ENCODE measurements at places on chromosomes 5 and 9.
A peak's percentile ranks its signal among the peaks of the same experiment; 100 is the strongest.

DNA sequence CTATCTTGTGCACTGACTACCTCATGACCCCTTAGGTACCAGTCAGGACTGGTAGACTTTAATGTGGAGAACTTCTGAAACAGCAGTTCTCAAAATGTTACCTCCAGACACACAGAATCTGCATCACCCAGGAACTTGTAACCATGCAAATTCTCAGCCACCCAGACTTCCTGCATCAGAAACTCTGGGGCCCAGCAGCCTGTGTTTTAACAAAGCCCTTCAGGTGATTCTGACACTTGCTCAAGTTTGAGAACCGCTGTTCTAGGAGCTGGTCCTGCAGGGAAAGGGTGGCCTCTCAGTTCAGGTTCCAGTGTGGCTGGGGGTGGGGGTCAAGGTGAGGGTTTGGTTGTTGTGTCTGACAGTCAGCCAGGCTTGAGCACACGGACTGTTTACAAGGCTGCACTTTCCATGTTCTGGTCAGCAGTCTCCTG lies 28.4 kb downstream of the ZFP62 start:
- DNase-seq = no peak

- no peak for DNase-seq
Observed at GRCh38 chr5:172407241-172407691, 47.1 kb downstream of the SH3PXD2B start.

- no peak for DNase-seq
Observed at GRCh38 chr5:81842795-81843398, 92.0 kb upstream of the SSBP2 start.

DNA sequence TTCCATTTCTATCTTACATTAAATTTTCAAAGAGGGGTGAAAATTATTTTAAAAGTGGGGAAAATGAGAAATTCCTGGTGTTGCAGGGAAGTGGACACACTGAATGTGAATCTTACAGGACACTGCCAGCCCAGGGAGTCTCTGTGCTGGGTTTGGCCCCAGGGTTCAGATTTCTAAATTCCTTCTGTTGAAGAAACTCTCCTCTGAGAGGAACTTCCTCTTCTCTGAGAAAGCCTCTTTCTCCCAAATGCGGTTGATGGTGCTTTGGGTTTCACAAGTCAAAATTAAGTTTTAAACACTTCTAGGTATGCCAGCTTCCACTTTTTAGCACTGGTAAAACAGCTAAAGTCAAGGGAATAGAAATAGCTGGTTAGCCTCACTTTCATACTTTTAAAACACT lies 317.9 kb upstream of the ITGA1 start:
- no peak for DNase-seq

DNA sequence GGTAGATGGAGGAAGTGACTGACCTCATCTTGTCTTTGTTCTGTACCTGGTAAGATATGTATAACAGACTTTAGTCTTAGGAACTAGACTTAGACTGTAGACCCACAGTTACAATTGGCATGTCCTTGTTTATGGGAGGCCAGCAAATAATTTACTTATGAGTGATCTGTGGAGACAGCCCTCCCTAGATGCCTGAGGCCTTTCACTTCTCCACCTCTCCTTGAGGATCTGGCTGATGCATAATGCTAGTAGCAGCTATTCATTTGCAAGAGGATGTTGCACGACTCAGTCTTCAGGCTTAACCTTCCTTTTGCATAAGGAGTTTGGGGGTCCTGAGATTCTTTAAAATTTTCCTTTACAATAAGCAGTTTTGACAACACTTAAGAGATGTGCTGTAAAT lies 100.7 kb downstream of the YTHDC2 start:
- no peak for DNase-seq

- DNase-seq = no peak
Observed at GRCh38 chr5:114174837-114175236, 187.0 kb upstream of the KCNN2 start.

DNA sequence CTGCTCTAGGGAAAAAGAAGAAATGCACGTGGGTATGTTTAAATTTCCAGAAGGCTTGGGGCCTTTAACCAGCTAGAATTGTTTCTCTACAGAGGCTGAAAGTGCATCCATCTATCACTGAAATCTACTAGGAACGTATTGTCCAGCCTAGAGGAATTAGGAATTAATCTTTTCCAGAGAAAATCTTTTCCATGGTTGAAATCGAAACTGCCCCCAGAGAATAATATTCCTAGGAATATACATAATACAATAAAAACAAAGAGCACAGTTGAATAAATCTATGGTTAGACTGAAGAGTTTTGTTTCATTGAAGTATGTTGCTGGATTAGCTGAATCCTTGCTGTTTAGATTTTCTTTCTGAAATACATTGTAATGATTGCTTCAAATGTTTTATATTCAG lies 378.5 kb downstream of the PLK2 start:
- no peak for DNase-seq

DNA sequence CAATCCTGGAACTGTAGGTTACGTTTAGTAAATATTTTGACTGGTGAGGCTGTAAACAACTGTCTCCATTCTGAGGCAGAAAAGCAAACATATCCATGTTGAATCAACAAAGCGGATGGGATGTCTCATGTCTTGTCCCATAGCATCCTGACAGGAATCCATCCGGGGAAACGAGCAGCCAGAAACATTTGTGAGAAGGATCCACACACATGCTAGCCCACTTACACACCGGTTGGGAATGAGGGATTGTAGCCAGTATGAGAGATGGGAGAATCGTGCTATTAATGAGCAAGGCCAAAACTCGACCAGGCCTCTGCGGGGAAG lies 117.5 kb downstream of the FSTL4 start:
- DNase-seq = no peak

GRCh38 chr5:72938206-72938605 lies 17.6 kb upstream of the FCHO2 start:
- no peak for DNase-seq

GRCh38 chr9:93298498-93299417 lies 114.8 kb downstream of the WNK2 start:
- no peak for DNase-seq

- DNase-seq = no peak
Observed at GRCh38 chr5:30994176-30994575, 199.3 kb upstream of the CDH6 start.

DNA sequence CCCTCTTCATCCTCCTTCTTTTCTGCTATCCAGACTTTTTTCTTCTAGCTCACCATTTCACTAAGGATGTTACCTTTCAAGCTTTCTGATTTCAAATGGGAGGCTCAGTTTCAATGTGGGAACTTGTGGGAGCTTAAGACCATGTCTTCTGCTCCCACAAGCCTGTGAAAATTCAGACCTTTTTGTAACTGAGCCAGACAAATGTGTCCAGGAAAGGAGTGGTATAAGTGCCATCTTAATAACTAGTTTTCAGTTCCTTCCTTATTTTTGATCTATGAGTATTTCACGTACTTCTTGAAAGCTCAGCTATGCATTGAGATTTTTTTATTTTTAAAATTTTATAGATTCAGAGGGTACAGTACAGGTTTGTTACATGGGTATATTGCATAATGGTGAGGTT lies 4.6 kb upstream of the ERCC6L2 start:
- DNase-seq = no peak

DNA sequence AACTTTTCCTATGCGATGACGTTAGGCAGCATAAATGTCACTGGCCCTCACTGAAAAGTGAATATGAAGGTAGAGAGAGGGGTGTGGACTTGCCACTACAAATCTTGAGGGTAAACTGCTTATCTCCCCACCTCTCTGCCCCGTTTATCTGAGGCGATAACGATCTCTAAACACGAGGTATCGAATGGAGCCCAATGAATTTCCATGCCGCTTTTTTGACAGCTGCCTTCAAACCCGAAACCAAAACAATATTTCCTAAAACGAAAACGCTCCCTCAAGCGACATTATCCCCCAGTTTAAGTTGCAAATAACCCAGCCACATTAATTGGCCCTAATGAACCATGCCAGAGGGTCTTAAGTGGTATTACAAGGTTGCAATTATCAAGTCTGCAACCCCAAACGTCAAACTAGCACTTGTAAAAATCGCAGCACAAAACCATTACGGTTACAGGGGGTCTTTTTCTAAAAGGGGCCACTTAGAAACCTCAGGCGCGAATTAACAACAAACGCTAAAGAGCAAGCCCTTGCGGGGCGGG lies 1.4 kb downstream of the NR3C1 start:
- peak; percentile 22 for DNase-seq

- no peak for DNase-seq
Observed at GRCh38 chr9:135053133-135053532, 34.3 kb upstream of the OLFM1 start.

DNA sequence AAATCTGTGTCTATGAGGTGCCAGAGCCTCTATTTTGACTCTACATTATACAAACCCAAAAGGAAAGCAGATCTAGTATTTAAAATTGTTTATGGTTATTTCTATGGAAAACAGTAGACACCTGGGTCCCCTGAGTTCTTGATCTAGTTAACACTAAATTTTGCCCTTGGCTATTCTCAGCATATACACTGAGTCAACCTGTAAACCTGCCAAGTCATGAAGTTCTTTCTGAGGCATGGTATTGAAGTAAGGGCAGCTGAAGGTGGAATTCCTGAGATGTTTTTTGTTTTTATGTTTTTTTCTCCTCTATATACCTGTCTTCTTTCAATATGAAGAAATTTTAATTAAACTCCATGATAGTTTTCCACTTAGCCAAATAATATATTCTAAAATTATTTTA lies 120.2 kb downstream of the PDE4D start:
- DNase-seq = no peak

DNA sequence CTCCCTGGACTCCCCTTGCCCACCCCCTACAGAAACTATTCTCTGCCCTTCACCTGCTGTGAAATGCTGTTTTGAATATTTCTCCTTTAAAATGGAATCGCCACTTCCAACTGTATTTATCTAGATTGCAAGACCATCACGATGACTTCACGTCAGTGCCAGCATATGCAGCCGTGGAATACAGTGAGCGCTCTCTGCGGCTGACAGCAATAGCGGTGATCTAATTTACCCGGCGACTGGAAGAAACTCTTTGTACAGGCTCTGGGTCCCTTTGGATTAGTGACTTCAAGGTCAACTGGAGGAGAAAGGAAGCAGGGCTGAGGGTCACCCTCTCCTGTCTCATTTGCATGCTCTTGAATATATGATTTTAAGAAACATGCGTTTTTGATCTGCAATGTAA lies 192.0 kb downstream of the IRX1 start:
- DNase-seq = no peak

- no peak for DNase-seq
Observed at GRCh38 chr9:133405508-133406438, 12.0 kb downstream of the REXO4 start.

GRCh38 chr5:139904816-139905661 lies 109.4 kb downstream of the PSD2 start:
- DNase-seq = peak; percentile 3

- DNase-seq = no peak
Observed at GRCh38 chr5:171499611-171500010, 80.2 kb downstream of the FGF18 start.

GRCh38 chr9:30058463-30058862 lies 2326.0 kb upstream of the ACO1 start:
- no peak for DNase-seq

GRCh38 chr9:137029058-137029936 lies 1.3 kb upstream of the ABCA2 start:
- peak; percentile 26 for DNase-seq

DNA sequence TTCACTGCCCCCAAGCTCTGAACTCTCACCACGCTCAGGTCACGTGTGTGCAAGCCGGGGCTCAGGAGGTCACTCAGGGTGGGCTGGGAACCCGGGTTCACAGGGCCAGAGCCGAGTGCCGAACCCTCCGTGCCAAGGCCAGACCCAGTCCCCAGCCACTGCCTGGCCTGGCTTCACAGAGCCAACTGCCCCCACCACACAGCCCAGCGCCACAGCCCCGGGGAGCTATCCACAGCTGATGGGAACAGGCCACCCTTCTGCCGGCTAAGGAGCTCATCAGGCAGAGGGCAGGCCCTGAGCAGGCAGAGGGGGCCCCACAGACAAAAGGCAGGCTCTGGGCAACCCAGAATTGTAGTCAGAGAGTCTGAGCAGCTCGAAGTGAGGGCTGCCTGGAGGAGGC lies 117.0 kb downstream of the VAV2 start:
- DNase-seq = no peak

DNA sequence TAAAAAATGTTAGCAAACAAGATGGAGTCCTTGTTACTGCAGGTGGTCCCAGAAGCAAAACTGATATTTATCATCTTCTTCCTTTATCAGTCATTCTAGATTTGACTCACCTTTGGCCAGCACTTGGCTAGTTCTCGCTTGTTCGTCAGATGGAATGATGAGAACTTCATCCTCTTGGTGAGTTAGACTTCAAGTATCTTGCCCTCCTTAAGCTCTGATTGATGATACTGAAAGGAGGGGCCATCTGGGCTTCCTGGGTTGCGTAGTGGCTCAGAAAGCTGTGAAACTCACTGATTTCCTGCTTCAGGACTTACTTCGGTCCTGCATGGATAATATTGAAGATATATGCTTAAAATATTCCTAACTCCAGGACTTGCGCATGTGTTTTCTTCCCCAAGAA lies 1248.2 kb upstream of the CDH9 start:
- no peak for DNase-seq

DNA sequence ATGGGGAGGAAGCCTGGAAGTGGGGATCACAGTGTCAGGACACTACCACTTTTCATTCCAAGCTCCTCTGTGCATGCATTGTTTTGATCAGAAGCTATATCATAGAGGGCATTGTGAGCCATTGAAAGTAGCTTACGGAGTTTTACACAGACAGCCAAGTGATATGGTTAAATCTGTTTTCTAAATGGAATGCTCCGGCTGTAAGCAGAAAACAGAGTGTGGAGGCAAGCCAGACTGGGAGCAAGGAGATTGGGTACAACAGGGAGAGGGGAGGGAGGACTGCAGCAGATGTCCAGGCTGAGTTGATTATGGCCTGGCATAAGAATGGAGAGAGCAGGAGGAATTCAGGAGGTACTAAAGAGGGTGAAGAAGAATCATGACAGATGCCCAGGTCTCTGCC lies 15.5 kb upstream of the SOWAHA start:
- DNase-seq = no peak

GRCh38 chr9:84151236-84151635 lies 170.6 kb downstream of the RMI1 start:
- DNase-seq = no peak

GRCh38 chr9:72151104-72151503 lies 1.9 kb downstream of the GDA start:
- no peak for DNase-seq

DNA sequence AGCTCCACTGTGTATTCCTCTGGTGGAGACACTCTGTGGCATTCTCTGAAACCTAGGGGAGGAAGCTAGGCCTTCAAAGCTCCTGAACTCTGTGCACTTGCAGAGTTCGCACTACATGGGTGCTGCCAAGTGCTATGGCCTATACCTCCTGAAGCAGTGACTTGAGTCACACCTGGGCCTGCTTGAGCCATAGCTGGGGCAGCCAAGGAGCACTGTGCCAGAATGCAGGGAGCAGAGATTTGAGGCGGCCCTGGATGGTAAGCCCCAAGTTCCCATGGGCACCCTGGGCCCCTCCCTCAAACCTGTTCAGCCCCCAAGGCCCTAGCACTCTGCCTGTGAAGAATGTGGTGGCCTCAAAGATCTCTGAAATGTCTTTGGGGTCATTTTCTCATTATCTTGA lies 212.9 kb downstream of the SPATA31A6 start:
- DNase-seq = no peak

GRCh38 chr5:138240650-138241385 lies 27.7 kb upstream of the CDC23 start:
- DNase-seq = no peak

- DNase-seq = no peak
Observed at GRCh38 chr5:74262544-74263207, 377.9 kb downstream of the ENC1 start.

GRCh38 chr5:152686931-152687330 lies 281.9 kb upstream of the NMUR2 start:
- no peak for DNase-seq

GRCh38 chr5:65880496-65881072 lies 45.8 kb upstream of the ERBIN start:
- DNase-seq = no peak

GRCh38 chr5:163893281-163893680 lies 387.9 kb downstream of the MAT2B start:
- DNase-seq = no peak
